ENCODE measurements at places on chromosomes 7 and 10.

GRCh38 chr7:131909151-131909768 is 352.8 kb upstream of the PODXL start:
- no peak for DNase-seq

- no peak for DNase-seq
These were observed 69.4 kb upstream of the OGDHL start for GRCh38 chr10:49831352-49832035.

GRCh38 chr7:149573519-149573918 is 75.9 kb upstream of the ZNF746 start:
- no peak for DNase-seq

- DNase-seq: peak; percentile 51
These were observed 137.9 kb upstream of the MKI67 start for GRCh38 chr10:128263891-128264688.

GRCh38 chr7:158113321-158114025 is 474.1 kb downstream of the PTPRN2 start:
- no peak for DNase-seq

GRCh38 chr10:89256340-89256739 is 4.8 kb upstream of the LIPA start:
- no peak for DNase-seq

GRCh38 chr7:45969940-45970339 is 48.9 kb upstream of the IGFBP3 start:
- no peak for DNase-seq

DNA sequence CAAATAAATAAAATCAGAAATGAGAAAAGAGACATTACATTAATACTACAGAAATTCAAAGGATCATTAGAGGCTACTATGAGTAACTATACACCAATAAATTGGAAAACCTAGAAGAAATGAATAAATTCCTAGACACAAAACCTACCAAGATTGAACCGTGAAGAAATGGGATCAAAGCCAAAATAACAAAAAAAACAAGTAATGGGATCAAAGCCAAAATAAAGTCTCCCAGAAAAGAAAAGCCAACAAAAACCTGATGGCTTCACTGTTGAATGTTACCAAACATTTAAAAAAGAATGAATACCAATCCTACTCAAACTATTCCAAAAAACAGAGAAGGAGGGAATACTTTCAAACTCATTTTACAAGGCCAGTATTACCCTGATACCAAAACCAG is 20.0 kb downstream of the GSDME start:
- DNase-seq: no peak

GRCh38 chr10:31345886-31346285 is 26.9 kb downstream of the ZEB1 start:
- DNase-seq: no peak

- DNase-seq: peak; percentile 46
These were observed 10.9 kb downstream of the TECPR1 start for GRCh38 chr7:98240961-98241673.

- DNase-seq: no peak
These were observed 141.1 kb downstream of the CDK14 start for GRCh38 chr7:90736968-90737939.

GRCh38 chr7:8360564-8361153 is 72.8 kb upstream of the NXPH1 start:
- no peak for DNase-seq

DNA sequence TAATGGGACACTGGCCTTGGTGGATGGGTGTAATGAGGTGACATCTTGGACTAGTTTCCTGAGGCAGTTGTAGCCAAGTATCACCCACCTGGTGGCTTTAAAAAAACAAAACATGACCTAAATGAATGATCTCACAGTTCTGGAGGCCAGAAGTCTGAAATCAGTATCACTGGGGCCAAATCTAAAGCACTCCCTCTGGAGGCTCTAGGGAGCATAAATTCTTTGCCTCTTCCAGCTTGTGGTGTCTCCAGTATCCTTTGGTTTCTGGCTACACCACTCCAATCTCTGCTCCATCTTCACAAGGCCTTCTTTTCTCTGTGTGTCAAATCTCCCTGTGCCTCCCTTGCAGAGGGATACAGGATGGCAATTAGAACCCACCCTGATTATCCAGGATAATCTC is 342.9 kb downstream of the CALN1 start:
- DNase-seq: no peak

DNA sequence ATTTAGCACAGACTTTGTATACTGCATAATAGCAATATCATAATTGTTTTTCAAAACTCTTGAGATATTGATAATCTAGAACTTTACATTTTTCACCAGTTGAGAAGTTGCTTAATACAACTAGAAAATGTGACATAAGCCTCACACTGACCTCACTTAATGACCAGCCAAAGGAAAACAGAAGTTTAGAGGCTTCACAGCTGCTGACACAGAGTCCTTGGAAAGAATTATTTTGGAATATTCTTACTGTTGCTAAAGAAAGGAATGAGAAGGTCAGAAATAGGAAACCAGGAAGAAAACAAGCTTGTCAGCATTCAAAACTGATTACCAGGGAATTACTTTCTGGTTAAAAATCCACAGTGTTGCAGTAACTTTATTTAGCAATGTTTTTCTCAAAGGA is 35.5 kb upstream of the WASL start:
- no peak for DNase-seq

- no peak for DNase-seq
These were observed 147.7 kb downstream of the SND1 start for GRCh38 chr7:127799535-127800305.

- no peak for DNase-seq
These were observed 1325.5 kb downstream of the XPNPEP1 start for GRCh38 chr10:108597657-108598319.

DNA sequence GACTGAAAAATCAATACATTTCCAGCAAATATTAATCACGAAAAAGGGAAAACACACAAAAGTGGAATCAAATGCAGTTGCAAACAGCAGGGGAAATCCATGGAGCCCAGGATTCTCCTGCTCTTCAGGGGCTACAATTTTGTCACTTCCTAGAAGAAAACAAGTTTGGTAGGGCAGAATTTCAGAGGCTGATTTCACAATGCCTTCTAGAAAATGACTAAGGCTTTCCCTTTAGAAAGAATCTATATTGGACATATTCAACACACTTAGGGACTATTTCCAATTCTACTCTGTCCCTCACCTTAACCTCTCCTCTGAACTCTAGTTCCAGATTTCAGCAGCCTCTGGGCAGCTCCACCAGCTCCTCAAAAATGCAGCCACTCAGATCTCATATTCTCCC is 111.3 kb downstream of the HECTD2 start:
- DNase-seq: no peak

- DNase-seq: peak; percentile 14
These were observed 216.5 kb upstream of the MKLN1 start for GRCh38 chr7:131111081-131111576.

- no peak for DNase-seq
These were observed 8.0 kb downstream of the STAG3 start for GRCh38 chr7:100185726-100186125.

- no peak for DNase-seq
These were observed 202.4 kb upstream of the HABP2 start for GRCh38 chr10:113350311-113351040.

- DNase-seq: no peak
These were observed 26.5 kb upstream of the GPR141 start for GRCh38 chr7:37656913-37657530.

DNA sequence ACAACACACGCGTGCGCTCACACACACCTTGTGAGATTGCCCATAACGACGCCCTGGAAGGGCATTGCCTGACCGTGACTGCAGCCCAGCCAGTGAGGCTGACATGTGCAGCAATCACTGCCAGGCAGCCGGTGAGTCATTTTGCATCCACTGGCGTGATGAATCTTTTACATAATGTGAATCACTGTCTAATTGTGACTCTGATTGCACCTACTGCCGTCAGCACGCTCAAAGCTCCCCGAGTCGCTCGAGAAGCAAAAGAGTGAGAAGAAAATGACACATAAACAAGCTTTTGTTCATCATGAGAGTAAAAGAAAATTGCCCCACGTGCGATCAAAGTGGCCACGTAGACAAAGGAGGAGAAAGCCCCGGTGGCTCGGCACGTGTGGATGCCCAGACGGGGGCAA is 117.4 kb upstream of the PFKP start:
- no peak for DNase-seq

GRCh38 chr10:122590153-122590552 is 29.6 kb downstream of the DMBT1 start:
- no peak for DNase-seq

DNA sequence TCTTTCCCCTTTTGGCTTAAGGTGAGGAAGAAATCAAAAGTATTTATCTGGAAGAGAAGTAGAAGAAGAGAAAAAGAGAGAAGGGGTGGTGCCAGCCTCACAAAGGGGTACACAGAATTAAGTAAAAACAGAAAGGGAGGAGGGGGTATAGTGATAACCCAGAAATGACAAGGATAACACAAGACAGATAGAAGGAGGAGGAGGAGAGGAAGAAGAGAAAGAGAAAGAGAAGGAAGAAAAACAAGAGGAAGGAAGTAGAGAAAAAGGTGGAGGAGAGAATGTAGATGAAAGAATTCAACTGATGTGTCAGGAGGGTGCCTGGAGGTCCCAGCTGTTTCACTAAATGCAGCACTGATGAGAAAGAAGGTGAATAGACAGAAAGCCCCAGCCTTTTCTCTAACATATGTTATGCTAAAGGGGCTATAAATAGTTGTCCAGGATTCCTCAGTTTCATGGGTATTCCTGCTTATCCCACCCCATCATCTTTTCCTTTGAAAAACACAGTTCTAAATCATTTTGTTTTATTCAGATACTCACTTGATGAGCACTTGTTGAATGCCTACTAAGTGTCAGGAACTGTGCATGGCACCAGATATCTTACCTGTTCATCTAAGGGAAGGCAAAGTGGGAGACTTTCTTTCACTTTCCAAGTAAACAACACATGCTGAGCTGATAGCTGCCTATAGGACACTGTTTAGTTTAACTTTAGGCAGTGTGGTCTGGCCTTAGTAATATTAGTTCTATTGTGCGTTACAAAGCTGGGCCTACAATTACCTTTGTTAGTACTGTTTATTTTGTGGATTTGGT is 8.0 kb downstream of the SEMA3E start:
- no peak for DNase-seq

DNA sequence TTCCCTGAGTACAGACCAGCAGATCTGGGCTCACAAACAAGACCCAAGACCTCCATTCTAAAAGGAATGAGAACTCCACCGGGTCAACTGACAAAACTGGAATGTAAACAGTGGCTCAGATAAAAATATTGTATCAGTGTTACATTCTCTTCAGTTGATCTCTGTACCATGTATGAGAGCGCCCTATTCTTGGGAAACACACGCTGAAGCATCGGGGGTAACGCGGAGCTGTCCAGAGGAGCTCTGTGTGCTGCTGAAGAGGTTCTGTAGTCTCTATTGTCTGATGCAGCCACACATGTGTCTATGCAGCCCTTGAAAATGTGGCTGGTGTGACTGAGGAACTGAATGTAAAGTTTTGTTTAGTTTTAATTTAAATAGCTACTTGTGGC is 39.7 kb downstream of the HIPK2 start:
- no peak for DNase-seq

DNA sequence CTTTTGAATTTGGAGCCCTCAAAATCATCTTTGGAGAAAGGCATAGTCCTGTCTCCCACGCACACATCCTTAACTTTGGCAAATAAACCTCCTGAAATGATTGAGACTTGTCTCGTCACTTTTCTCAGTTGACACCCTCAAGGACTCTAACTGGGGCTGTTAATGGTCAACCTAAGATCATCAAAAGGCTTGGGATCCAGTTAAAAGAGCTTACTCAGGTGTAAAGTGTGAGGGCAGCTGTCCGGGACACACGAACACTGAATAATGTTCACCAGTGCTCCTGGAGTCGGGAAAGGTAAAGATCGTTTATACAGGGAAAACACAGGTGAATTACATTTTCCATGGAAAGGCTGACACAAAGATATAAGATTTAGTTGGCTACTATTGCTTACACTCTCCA is 84.7 kb downstream of the PAXIP1 start:
- no peak for DNase-seq

DNA sequence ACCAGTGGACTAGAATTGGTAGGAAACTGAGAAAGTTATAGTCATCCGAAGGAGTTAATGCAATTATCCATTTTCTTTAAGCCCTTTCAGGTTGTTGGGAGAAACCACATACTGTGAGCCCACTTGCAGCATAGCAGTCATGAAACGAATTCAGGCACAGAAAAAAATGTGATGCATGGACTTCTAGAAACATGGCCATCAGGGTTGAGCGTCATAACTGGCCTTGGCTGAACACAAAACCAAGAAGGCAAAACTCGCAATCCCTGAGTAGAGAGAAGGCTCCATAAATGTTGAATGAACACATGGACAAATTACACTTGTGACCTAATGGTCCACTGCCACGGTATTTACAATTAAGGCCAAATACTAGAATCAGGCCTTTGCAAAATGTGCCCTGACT is 121.9 kb downstream of the FAM107B start:
- DNase-seq: no peak

DNA sequence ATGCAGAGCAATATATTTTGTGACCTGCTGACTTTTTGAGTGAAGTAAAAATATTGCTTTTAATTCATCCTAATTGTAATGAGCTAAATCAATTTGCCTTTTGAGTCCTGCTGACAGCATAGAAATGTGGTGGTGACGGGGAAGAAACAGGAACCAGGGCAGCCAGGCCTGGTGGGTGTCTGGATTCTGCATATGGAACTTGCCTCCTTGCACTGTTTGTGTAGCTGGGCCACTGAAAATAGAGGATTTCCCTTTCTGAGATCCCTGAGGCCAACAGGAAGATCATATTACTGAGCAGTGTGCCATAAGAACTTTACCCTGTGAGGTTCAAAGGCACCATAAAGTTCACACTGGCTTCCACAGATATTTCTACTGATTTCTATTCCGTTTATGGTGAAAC is 488.4 kb upstream of the AKR1E2 start:
- no peak for DNase-seq

DNA sequence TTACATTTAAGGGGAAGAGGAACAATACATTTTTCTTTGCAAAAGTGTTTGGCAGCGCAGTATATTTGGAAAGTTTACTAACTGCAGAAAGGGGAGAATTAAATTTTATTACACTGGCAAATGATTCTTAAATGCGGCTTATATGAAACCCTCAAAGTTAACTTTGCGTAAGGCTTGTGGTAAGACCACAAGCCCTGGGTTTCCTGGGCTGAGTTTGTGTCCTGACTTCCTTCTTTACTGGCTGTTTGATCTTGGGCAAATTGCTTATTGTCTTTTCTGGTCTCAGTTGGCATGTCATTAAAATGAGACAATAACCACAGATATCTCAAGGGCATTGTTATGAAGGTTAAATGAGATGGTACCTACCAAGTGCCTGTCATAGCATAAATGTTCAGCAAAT is 106.8 kb downstream of the GLRX3 start:
- no peak for DNase-seq

- no peak for DNase-seq
These were observed 243.8 kb downstream of the GLI3 start for GRCh38 chr7:41992881-41993867.

GRCh38 chr10:82880776-82881290 is 1005.8 kb downstream of the NRG3 start:
- no peak for DNase-seq

DNA sequence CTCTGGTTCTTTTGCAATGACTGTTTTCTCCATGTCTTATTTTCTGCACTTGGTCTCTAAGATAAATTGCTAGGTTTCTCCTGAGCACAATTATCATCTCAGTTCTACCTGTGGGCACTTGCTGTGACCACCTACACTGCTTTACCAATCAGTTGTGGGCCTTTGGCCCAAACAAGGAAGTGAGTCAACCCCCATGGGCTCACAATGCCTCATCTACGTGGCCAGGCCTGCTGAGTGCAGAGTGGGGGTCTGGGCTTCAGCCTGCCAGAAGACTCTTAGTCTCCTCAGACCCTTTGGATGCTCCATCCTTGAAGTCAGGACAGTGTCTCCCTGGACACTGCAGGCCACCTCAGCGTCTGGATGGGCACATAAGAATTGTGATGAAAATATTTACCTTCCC is 20.3 kb downstream of the SCART1 start:
- no peak for DNase-seq

- no peak for DNase-seq
These were observed 1216.5 kb upstream of the AUTS2 start for GRCh38 chr7:68381731-68382130.
